GM10248 (cell line): ENCODE measurements at places on chromosomes 4 and X.
A peak's percentile ranks its signal among the peaks of the same experiment; 100 is the strongest.

DNA sequence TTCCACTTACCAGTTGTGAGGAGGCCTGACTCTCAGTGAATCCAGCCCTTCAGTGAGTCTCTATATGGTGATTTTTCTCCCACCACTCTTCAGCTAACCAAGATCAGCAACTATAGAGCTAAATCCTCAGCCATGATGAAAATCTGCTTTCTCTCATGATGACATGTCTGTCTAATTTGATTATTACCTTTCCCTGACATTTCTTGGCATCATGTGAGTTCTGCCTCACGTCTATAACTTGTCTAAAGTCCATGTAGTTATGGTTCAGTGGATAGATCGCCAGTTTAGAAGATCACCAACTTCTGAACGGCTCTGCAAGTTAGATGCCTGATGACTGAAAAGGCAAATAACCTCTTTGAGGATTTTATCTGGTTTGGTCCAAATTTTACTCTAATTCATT, 14.9 kb upstream of the DCAF8L1 start:
- DNase-seq, result no peak

- no peak for DNase-seq
Observed at GRCh38 chrX:40273356-40274050, 175.7 kb upstream of the BCOR start.

GRCh38 chr4:98470366-98470765, 188.0 kb downstream of the TSPAN5 start:
- DNase-seq, result no peak

GRCh38 chrX:46978341-46979291, 66.4 kb downstream of the JADE3 start:
- DNase-seq, result peak; percentile 53
